Epithelial cell of umbilical artery (primary cell): ENCODE measurements at places on chromosomes 12 and 14. TPM values are rescaled to one million over a fixed set of nuclear protein-coding genes. Genes with fewer than 3 reads are reported as not detected.

The IGF1 gene
- not detected in 2 replicates for total RNA-seq

The SYCP3 gene
- total RNA-seq = 0.30 TPM in 1 of 2 replicates, not detected in the other

The GALNT6 gene
- total RNA-seq = 35.7 and 52.7 TPM in 2 replicates

The STAT6 gene
- total RNA-seq = 41.3 and 58.1 TPM in 2 replicates

The TPPP2 gene
- total RNA-seq = not detected in 2 replicates

The OR6C2 gene
- total RNA-seq = not detected in 2 replicates

The FKBP3 gene
- total RNA-seq = 34.4 and 52.1 TPM in 2 replicates

The CLEC4E gene
- not detected in 2 replicates for total RNA-seq

The WNT1 gene
- total RNA-seq = not detected in 2 replicates

The TSPAN19 gene
- total RNA-seq = not detected in 2 replicates

The FOXN4 gene
- total RNA-seq = not detected in 2 replicates

The PLEK2 gene
- 14.9 and 27.0 TPM in 2 replicates for total RNA-seq

The SLC16A7 gene
- total RNA-seq = 7.4 and 7.5 TPM in 2 replicates

The NELL2 gene
- total RNA-seq = under 0.01 TPM in 1 of 2 replicates, not detected in the other

The GPR137C gene
- 0.65 and 1.4 TPM in 2 replicates for total RNA-seq

The ERH gene
- total RNA-seq = 178 and 191 TPM in 2 replicates

The SMCO2 gene
- not detected in 2 replicates for total RNA-seq

The TBC1D30 gene
- 20.8 and 30.2 TPM in 2 replicates for total RNA-seq

The OASL gene
- total RNA-seq = 1.9 and 27.4 TPM in 2 replicates

The LIN52 gene
- 9.1 and 10.9 TPM in 2 replicates for total RNA-seq

The KRT82 gene
- not detected in 2 replicates for total RNA-seq

The DCP1B gene
- 6.2 and 11.1 TPM in 2 replicates for total RNA-seq

The POTEG gene
- total RNA-seq = not detected in 2 replicates

The PAX9 gene
- total RNA-seq = not detected in 2 replicates

The DHRS2 gene
- total RNA-seq = not detected in 2 replicates

The CAPS2 gene
- total RNA-seq = 2.3 TPM in 2 replicates

The ARHGEF25 gene
- total RNA-seq = 3.8 and 8.1 TPM in 2 replicates

The DBX2 gene
- not detected in 2 replicates for total RNA-seq

The CDH24 gene
- 7.5 and 12.5 TPM in 2 replicates for total RNA-seq

The RNASE2 gene
- not detected in 2 replicates for total RNA-seq

The RD3L gene
- total RNA-seq = not detected in 2 replicates

The SDS gene
- not detected in 2 replicates for total RNA-seq

The NPFF gene
- not detected in 2 replicates for total RNA-seq

The LUM gene
- 2.3 and 7.1 TPM in 2 replicates for total RNA-seq
